ENCODE measurements at places on chromosomes 3 and 15.

- peak; percentile 46 for DNase-seq
These were observed at the start of gene C3orf80 for GRCh38 chr3:160225176-160226025. C3orf80 (plus strand) TSS chr3:160225422; CDS start chr3:160225636, 214 bp downstream.

GRCh38 chr3:177201700-177202397 lies 4.6 kb upstream of the TBL1XR1 start:
- no peak for DNase-seq

DNA sequence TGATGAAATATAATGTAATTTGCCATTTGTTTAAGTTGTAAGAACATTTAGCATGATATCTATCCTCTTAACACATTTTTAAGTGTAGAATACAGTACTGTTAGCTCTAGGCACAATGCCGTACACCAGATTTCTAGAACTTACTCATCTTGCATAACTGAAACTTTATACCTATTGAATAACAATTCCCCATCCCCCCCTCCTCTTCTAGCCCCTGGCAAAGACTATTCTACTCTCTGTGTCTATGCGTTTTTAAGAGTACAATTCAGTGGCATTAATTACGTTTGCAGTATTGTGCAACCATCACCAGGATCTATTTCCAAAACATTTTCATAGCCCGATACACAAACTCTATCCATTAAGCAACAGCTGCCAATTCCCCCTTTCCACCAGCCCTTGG lies 261.7 kb downstream of the PLOD2 start:
- DNase-seq = no peak

- no peak for DNase-seq
These were observed 33.5 kb upstream of the DCUN1D1 start for GRCh38 chr3:183013856-183014255.

DNA sequence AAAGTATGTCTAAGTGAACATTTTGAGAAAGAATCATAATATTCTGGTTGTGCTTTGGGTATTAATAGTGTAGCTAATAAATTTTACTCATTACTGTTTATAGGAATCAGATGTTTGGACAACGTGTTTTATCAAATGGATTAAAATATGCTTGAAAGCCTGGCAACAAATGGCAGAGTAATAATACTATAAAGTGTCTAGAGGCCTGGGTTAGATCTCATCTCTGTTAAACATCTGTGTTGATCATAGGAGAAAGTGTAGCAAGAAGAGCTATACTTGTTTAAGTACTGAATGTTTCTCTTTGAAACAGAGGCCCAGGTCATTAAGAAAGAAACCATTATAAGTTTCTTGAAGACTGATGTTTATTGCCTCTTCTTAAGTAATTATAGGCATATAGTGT lies 30.5 kb downstream of the VPS8 start:
- DNase-seq = no peak

DNA sequence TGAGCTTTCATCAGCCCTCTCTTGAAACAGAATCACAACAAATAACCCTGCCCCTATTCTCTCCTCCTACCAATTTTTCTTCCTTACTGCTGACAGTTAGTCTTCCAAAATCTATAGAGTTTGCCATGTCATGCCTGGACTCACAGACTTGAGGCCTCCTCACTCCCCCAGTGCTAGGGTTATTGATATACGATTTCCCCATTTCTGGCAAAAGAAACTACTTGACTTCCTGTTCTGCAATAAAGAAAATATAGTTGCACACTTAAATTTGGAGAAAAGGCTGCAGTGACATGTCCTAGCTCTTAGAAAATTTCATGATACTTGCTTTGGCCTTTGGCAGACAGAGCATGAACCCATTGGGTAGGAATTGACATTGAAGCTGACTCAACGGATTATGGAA lies 75.9 kb downstream of the CYP19A1 start:
- no peak for DNase-seq

- DNase-seq = no peak
These were observed 11.9 kb downstream of the C2CD4B start for GRCh38 chr15:62153228-62153627.

DNA sequence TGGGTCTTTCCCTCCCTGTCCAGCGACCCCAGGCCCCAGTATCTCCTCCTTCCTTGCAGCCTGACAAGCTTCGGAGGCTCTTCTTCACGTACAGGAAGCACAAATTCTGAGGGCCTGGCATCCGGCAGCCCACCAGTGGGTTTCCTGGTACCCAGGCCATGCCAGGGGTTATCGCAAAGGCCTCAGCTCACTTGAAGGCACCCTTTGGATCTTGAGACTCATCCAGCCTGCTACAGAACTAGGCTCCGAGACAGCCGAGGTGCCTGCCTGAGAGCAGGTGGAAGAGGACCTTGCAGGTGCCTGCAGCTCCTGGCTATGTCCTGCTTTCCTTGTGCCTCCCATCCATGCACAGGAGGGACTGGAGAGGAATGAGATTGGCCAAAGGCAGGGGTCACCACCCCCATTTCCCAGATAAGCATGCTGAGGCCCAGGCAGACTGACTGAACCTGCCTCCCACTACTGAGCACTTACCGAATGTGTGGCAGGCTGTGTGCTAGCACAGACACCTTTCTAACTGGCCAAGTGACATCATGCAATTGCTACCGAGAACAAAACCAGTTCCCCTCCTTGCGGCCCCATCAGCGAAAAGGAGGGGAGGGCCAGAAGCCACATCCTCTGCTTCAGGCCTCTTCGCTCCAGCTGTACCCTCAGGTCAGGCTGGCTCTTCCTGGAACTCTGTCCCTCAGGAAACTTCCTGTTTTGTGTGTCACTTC lies 11.2 kb downstream of the SH2D7 start:
- DNase-seq = no peak

GRCh38 chr3:111813441-111813840 lies 45.6 kb upstream of the PHLDB2 start:
- DNase-seq = no peak

- DNase-seq = no peak
These were observed 23.3 kb upstream of the RAB11A start for GRCh38 chr15:65845826-65846519.

- DNase-seq = no peak
These were observed 40.0 kb downstream of the NME9 start for GRCh38 chr3:138289701-138290100.

DNA sequence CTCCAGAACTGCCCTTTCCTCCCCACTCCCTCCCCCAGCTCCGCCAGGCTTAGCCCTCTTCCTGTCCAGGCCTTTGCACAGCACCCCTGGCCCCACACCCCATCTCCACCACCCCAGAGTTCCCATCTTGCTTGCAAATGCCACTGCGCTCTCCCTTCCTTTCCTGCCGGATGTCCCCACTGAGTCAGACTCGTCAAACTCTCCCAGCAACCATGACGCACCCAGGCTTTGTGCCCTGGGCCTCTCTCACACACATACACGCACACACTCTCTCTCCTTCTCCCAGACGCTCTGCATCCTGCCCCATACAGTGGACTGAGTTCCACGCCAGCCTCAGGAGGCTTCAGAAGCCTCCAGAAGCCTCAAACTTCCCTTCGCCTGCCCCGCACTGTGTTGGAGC lies 2.8 kb upstream of the CCDC9B start:
- DNase-seq = no peak

GRCh38 chr15:91227766-91228165 lies 127.7 kb downstream of the SV2B start:
- DNase-seq = no peak

DNA sequence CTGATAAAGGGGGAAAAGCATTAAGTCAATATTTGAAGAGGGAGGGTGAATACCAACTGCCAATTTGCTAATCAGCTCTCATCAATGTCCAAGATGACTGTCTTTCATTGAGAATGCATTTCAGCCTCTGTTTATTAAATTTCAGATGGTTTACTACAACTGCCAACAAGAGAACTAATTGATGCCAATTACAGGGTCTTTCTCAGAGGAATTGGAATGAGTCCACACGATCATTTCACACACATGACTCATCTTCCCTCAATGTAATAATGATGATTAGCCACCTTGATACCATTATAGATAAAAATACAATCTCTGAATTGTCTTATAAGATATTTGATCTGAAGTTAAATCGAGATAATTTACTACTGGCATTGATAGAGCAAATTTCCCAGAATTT lies 1274.4 kb downstream of the ROBO2 start:
- no peak for DNase-seq

GRCh38 chr3:27573780-27574437 lies 89.7 kb upstream of the SLC4A7 start:
- DNase-seq = no peak

- DNase-seq = no peak
These were observed 126.7 kb downstream of the ARNT2 start for GRCh38 chr15:80530737-80531365.

DNA sequence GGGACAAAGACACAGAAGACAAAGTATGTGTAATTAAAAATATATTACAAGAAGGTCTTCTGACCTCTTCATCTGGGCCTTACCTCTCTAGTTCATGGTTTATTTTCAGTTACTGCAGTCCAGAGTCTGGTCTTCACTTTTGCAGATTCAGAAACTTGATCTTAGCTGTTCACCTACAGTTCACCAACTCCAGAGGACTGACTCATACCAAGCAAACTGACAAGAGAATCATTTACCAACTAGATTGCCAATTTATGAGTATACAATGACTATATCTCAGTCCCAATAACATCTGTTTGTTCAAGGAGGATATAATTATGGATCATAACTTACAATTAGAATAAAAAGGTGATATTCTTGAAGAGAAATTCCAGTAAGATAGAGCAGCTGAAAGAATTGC lies 9.0 kb downstream of the P2RY1 start:
- no peak for DNase-seq

- DNase-seq = peak; percentile 56
These were observed at the start of gene ALPK3 for GRCh38 chr15:84816694-84817465. ALPK3 (plus strand) TSS chr15:84817356; CDS start chr15:84817453, 97 bp downstream.

GRCh38 chr3:138051947-138052802 lies 42.2 kb downstream of the CLDN18 start:
- peak; percentile 9 for DNase-seq

GRCh38 chr15:39946862-39947261 lies 12.9 kb downstream of the EIF2AK4 start:
- DNase-seq = no peak

DNA sequence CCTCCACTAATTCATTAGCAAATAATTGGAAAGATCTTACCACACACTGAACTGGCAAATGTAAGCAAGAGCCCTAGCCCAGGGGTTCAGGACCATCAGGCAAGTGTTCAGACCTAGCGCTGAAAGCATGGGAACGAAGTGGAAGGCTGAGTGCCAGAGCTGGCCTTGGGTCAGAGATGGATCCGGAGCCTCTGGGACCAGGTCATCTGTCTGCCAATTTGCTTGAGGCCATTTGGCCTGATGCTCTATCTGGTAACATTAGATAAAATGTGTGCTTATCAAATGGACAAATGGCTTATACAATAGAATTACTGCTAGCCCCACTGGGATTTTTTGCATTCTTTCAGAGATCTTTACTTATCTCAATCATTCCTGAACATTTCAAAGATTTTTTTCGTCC lies 1.4 kb upstream of the TMC3 start:
- no peak for DNase-seq

- DNase-seq = no peak
These were observed 1.6 kb downstream of the RAB8B start for GRCh38 chr15:63190769-63191649.

DNA sequence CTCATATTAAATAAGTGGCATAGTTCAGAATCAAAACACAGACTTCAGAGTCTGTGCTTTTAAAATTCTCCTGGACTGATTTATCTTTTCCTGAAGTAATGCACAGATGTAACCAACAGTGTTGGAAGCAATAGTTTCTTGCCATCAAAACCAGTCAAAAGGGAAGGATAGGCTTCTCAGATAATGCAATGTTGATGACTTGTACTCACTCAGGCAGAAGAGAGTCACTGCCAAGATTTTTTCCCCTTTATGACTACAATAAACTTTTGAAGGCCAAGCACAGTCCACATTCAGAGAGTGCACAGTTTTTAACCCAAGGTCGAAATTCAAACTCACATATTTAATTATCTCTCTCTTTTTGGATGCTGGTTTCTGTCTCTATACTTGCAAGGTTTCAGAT lies 305.0 kb upstream of the SGO1 start:
- no peak for DNase-seq

- no peak for DNase-seq
These were observed 290.8 kb downstream of the NEK10 start for GRCh38 chr3:27078246-27078913.

DNA sequence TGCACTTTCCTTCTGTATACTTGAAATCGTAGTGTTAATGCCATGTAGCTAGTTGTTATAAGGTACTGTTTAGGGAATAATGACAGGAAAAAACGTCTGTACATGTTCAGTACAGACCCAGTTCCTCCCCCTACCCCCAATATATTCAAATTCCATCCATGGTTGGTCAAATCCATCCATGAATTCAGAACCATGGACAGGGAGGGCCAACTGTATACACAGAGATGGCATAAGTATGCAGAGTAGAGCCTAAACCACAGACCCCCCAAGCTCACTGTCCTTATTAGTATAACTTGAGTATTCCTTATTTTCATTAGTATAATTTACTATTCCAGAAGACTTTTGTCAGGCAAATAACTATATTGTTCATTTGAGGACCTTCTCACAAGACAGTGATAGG lies 51.2 kb upstream of the ADAMTS17 start:
- DNase-seq = no peak

DNA sequence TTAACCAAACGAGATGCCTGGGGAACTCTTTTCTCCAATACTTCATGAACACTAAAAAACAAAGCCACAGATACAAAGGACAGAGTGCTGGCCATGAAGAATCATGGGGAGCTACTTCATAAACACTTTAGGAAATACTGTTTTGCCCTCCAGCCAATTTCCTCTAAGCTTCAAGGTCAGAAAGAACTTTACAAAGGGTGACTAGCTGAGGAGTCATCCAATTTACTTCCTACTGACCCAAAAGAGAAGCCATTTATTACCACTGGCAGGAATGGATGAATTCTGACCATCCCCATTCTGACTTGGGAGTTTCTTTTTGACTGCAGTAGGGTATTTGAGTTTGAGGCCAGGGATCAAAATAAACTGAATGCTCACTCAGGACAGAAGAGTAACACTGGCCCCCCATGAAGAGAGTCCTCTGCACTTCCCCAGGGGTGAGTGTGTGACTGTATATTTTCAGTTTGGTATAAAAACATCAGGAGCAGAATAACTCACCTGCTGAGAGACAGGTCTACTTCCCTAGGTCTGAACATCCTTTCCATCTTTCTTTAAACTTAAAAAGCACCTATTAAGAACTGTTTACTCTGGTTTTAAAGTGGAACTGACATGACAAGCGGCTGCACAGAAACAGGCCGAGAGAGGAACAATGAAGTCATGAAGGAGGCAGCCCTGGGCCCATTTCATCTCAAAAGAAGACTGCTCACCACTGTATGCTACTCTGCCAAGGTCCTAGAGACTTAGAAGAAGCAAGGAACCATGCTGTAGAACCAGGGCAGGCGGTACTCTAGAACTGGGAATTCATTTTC lies 203.6 kb downstream of the TNIK start:
- DNase-seq = no peak

GRCh38 chr15:66704803-66705153 lies 2.7 kb downstream of the SMAD6 start:
- DNase-seq = no peak

GRCh38 chr15:87669846-87670245 lies 586.7 kb downstream of the NTRK3 start:
- no peak for DNase-seq

GRCh38 chr3:25381083-25381482 lies 47.0 kb upstream of the RARB start:
- no peak for DNase-seq

- DNase-seq = peak; percentile 11
These were observed 29.3 kb downstream of the CCNL1 start for GRCh38 chr3:157130467-157131251.

All from SHP77 (cell line).